ENCODE measurements at places on chromosomes 16 and 17.

DNA sequence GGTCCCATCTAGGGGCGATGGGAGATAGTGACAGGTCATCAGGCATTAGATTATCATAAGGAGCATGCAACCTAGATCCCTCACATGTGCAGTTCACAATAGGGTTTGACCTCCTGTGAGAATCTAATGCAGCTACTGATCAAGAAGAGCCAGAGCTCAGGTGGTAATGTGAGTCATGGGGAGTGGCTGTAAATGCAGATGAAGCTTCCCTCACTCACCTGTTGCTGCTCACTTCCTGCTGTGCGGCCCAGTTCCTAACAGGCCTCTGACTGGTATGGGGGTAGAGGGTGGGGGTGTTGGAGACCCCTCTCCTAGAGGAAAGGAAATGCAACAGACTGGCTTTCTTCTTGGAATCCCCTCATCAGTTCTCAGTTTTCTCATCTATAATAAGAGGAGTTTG is 131.4 kb downstream of the CA10 start:
- no peak for DNase-seq

- DNase-seq: no peak
Observed at GRCh38 chr17:80825471-80826345, 165.9 kb upstream of the CHMP6 start.

- DNase-seq: no peak
Observed at GRCh38 chr17:68094481-68095078, 59.0 kb downstream of the KPNA2 start.

GRCh38 chr16:73213732-73214455 is 166.0 kb upstream of the ZFHX3 start:
- DNase-seq: peak; percentile 71

GRCh38 chr16:529012-529575 is 1.6 kb downstream of the CAPN15 start:
- no peak for DNase-seq

DNA sequence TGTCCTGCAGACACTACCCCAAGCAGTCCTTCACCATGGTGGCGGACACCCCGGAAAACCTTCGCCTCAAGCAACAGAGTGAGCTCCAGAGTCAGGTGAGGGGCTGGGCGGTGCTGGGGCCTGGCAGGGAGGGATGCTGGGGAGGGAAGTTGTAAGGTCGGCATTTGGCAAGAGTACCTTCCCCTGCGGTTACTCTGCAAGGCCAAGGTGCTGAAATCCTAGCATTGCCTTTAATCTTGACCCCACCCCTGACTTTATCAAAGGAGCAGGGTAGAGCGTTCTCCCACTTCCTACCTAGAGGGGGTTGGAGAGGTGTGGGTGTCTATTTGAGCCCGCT is 20.5 kb downstream of the LASP1 start:
- DNase-seq: no peak

GRCh38 chr16:57906382-57907316 is 64.3 kb downstream of the CNGB1 start:
- no peak for DNase-seq

DNA sequence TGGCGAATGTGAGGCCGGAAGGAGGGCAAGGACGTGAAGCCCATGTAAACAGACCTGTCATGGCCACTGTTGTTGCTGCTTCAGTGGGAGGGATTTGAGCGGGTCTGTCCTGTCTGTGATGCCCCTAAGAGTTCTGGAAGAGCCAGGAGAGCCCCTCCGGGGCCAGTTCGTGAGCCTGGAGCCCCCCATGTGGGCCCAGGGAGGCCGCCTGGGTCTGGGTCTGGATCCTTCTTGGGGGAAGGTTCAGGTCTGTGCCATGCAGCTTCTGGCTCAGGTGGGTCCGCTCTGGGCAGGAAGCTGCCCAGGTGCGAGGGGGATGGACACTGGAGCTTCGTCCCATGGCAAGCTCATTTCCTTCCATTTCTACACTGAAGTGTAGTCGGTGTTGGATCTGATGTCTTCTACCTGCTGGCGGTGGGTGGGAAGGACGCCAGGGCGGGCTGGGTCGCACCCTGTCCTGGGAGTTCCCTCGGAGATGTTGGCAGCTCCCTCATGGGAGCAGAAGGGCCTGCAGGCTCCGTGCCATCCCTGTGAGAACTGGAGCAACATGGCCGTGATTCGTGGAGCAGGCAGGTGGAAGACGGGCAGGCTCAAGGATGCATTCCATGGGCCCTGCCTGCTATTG is 11.2 kb upstream of the WFIKKN1 start:
- no peak for DNase-seq

GRCh38 chr16:64478252-64478906 is 643.5 kb downstream of the CDH11 start:
- DNase-seq: peak; percentile 42

DNA sequence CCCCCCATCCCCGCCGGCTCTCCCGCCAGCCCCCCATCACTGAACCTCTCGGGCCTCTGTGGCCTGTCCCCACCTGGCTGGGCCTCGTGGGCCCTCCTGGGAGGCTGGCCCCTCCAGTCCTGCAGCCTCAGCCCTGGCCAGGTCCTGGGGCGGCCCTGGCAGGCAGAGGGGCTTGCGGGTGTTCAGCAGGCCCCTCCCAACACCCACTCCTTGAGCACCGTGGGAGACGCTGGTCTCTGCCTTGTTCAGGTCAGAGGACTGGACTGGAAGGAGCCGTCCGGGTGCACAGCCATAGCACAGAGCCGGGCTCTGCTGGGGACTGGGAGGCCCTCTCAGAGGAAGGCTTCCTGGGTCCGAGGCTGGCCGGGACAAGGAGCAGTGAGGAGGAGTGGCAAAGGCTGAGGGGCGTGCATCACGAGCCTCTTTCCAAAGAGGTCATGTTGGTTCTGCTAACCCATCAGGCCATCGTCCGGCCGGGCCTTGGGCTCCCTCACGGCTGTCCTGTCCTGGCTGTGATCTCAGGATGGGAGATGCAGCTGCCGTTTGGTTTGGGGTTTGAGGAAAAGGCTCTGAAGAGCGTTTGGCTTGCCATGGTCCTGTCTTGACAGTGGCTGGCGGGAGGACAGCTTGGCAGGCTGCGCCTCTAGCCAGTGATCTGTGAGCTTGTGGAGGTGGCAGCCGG is 6.3 kb upstream of the PABPN1L start:
- no peak for DNase-seq

DNA sequence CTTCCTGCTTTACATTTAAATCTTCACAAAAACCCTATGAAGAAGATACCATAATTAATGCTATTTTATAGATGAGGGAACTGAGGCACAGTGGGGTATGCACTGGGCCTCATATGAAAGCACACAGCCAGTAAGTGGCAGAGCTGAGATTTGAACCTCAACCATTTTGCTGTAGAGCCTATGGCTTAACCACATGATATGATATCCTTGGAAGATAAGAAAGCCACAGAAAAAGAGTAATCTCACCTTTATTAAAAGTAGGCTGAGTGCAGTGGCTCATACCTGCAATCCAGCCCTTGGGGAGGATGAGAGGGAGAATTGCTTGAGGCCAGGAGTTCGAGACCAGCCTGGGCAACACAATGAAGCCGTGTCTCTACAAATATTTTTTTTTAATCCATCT is 15.0 kb upstream of the TOB1 start:
- no peak for DNase-seq

GRCh38 chr16:17921357-17921978 is 415.1 kb downstream of the NPIPA8 start:
- DNase-seq: no peak

DNA sequence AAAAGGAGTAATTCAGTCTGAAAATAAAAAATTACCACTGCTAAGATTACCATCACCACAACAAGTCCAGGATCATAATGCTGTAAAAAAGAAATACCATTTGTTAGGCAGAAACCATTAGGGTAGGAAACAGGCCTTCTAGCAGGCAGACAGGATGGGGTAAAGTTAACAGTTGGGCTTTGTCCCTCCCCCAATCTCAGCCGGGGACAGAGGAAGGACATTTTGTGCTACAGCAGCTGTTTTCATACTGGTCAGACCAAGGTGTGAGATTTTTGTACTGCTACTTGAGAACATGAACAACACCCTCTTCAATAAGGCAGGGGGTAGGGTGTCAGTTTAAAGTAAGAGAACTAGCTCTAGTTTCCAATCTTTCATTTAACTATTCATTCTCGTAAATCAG is 49.2 kb upstream of the ITGA2B start:
- DNase-seq: no peak

- no peak for DNase-seq
Observed at GRCh38 chr17:31492206-31492605, 100.7 kb downstream of the RAB11FIP4 start.

- DNase-seq: no peak
Observed at GRCh38 chr16:75382611-75383010, 50.7 kb downstream of the CFDP1 start.

GRCh38 chr17:77645072-77646045 is 313.1 kb upstream of the TNRC6C start:
- DNase-seq: no peak

- no peak for DNase-seq
Observed at GRCh38 chr16:1333149-1333812, at the start of gene BAIAP3. Gene BAIAP3, plus strand, starts transcription at chr16:1333645. Its CDS starts 4,905 bp downstream, at chr16:1338550.

- no peak for DNase-seq
Observed at GRCh38 chr16:88727871-88728270, 21.6 kb downstream of the CTU2 start.

- DNase-seq: no peak
Observed at GRCh38 chr16:58462997-58463941, 36.7 kb upstream of the NDRG4 start.

DNA sequence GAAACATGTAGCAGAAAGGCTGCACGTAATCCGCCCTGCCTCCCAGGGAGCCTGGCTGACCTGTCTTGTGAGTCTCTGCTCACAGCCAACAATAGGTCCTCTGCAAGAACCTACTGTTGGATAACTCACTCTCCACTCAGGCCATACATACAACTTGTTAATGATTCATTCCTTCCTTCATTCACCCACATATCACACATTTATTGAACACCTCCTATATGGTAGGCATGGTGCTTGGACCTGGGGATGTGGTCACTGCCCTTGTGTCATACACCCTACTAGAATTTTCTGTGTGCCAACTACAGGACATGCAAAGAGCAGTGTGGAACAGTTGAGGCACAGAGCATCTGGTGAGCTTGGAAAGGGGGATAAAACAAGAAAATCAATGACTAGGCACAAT is 28.1 kb upstream of the HNF1B start:
- no peak for DNase-seq

DNA sequence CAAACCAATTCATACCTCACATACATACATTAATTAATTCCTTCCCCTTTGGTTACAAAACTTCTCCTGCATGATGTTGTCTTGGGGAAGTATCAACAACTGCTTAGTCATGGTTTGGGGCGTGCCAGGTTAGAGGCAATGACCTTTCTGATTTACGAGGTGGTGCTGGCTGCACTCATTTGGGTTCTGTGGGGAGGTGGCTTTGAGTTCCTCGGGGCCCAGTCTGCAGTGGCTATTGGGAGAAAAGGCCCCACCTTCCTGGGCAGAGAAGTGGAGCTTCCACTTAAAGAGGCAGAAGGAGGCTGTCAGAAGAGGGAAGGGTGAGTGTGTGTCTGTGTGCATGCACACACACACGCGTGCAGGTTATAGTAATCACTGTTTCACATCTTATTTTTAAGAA is 10.2 kb upstream of the ETV4 start:
- peak; percentile 56 for DNase-seq

GRCh38 chr17:29653995-29654714 is 31.4 kb upstream of the CORO6 start:
- DNase-seq: no peak

GRCh38 chr17:42052346-42052877 is 2.0 kb upstream of the C17orf113 start:
- no peak for DNase-seq

GRCh38 chr16:70465999-70466804 is 11.8 kb downstream of the FCSK start:
- no peak for DNase-seq

GRCh38 chr17:78082988-78083387 is 45.6 kb downstream of the TMC6 start:
- no peak for DNase-seq

DNA sequence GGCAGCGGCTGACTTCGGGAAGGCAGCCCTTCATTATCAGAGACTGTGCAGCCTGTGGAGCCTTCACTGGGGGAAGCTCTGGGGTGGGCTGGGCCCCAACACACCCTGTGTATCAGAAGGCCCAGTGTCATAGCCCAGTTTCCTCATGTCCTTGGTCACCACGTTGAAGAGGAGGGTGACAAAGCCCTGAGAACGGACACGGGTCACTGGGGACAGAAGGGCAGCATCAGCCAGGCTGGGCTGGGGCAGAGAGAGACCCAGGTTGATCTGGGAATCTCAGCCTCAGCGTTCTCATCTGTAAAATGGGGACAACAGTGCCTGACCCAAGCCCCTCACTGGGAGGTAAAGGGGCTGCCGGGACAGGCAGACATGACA is 19.3 kb downstream of the B9D1 start:
- DNase-seq: no peak

DNA sequence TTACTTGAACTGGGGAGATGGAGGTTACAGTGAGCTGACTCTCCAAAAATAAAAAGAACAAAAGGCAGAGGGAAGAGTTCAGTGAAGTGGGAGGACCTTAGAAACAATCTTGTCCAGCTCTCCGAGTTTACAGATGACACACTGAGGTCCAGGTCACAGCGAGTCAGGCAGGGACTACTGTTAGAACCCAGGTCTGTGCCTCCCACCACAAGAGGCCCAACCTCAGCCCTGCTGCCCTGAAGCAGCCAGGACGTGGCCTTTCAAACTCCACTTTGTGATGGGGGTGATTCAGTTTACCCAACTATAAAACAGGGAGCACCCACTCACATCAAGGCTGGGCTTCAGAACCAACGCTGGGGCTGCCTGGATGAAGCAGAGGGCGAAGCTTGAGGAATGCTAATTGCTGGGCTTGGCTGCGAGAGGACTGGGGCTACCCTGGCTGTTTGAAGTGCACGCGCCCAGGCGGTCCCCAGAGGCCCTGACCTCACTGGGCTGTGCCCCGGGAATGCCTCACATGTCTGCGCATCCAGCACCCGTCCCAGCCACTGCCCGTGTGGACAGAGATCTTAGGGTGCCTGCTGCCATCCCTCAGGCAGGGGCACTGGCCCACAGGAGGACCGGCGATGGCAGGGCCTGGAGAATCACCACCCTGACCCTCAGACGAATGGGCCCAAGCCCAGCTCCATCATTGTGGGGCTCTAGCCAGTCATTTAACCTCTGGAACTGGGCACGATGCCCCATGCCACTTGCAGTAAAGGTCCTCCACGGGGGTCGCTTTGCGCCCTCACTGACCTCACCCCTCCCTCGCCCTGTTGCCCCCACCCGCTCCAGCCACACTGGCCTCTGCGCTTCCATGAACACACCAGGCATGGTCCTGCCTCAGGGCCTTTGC is 11.4 kb downstream of the SLC5A10 start:
- no peak for DNase-seq

DNA sequence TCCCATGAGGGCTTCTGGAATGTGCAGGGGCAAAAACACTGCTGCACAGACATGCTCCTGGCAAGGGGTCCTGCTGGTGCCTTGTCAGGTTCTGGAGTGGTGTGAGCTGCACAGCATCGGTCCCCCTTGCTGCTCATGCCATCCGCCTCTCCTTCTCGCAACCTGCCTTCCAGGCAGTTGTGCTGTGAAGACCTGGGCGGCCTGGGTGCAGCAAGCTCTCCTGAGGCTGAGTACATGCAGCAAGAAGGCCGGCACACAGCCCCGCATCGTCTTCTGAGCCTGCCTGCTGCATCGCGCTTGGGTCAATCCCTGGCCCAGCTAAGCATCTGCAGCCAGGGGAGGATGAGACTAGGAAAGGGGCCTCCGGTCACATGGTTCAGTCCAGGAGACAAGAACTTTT is 478 bp upstream of the TRPV1 start:
- DNase-seq: no peak

Measured in fibroblast of skin of left biceps (primary cell).